ENCODE measurements at places on chromosomes 5 and 9.

DNA sequence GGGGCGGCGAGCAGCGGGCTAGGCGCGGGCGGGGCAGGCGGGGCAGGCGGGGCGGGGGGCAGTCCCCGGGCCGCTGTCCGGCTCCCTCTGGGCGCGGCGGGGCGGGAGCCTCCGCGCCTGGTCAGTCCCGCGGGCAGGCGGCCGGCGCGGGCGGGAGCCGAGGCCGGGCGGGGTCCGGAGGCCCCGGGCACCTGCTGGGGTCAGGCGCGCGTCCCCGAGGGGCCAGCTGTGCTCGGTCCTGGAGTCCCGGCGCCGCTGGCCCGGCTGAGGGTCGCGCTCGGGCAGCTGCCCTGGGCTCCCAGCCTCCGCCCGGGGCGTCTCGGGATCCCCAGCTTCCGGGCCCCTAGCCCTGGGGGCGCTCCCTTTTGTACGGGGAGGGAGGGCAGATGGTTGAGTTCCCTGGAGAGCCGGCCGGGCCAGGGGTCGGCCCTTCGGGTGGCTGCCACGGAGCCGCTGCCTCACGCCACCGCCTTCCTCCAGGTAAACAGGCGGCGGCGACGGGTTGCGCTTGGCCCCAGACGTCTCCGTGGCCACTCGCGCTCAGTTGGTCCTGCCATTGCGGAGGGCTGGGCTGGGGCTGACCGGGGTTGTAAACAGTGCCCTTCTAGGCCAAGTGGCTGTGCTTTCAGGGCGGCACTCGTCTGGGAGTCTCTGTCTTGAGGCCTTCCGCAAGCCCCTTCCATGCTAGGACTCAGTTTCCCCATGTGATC is 473 bp downstream of the ZBTB34 start:
- DNase-seq, result no peak

DNA sequence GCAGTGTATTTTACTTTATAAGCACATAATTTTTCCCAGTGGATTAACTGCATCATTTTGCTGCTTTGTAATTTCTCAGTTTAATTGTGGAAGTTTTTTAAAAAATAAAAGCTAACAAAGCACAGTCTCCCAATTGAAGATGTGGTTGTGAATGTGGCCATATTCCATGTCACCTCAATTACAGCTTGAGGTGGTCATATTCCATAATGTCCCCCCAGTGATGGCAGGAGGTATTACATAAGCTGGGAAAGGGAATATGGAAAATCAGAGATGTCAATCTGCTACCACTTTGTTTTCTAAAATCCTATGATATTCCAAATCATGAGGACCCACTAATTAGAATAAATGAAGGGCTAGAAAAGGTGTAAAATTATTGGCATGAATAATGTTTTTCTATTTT is 1672.0 kb upstream of the CDH9 start:
- no peak for DNase-seq

- no peak for DNase-seq
These were observed 26.3 kb upstream of the FAM120AOS start for GRCh38 chr9:93479726-93480125.

DNA sequence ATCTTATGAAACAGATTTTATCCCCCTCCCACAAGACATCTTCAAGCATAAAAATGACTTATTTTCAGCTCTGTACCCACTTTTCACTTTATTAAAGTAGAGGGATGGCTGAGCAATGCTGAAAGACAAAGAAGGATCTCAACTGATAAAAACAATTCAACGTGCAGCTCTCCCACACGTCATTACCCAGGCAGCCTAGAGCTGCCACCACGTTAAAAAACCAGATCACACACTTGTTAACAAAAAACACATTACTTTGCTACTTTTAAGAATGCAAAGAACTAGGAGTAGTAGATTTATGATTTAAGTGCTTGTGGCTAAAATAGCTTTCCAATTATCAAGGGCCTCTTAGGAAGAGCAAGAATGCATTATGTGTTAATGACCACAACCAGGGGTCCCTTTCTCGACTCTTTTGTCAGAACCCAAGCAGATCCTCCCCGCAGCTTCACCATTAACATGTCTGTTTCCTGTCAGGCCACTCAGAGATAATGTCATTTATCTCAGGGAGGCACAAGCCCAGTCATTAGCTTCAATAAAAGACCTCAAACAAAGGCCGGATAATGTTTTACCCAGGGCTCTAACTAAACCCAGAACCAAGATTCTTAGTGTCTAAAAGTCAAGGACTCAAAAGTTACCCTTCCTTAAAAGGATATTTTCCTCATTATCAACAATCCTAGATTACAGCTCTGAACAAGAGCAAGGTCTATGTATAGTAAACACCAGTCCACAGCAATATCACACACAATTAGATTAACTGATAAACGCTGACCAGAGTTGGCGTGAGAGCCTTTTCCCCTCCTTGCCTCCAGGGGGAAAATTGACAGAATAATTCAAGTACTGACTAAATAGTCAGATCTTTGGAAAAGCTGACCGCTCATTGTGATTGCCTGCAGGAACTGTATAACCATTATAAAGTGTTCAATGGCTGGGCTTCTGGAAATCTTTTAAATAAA is 7.5 kb downstream of the ZNF608 start:
- DNase-seq, result no peak

DNA sequence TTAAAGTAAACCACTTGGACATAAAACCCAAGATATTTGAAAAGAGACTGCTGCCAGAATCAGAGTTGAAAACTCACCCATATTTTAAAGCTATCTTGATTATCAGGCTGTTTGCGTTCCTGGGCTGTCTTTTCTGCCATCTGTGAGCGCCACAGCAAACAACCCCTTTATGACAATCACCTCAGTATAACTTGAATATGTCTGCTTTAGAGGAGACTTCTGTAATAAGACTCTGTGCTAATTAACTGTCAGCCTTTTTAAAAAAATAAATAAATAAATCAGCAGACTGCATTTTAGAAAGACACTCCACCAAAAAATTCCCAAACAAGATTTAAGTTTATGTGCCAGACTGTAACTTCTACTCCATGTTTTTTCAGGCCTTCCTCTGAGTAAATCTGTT is 375.7 kb upstream of the CCNH start:
- DNase-seq, result no peak

DNA sequence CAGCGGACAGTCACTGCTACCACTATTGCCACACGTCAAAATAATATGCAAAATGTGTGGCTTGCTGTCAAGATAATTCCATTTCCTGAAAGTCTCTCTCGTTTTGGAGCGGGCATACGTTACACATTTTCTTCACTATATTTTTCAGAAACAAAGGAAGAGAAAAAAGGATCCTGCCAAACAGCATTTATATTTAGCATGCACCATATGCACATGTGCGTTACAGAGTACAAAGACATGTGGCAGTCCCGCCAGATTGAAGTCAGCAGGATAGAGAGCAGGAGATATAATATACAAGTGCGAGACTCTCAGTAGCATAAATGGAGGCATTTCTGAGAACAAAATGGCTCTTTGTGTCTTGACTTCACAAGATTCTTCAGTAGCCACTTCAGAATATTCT is 221.6 kb upstream of the KIF2A start:
- DNase-seq, result no peak

DNA sequence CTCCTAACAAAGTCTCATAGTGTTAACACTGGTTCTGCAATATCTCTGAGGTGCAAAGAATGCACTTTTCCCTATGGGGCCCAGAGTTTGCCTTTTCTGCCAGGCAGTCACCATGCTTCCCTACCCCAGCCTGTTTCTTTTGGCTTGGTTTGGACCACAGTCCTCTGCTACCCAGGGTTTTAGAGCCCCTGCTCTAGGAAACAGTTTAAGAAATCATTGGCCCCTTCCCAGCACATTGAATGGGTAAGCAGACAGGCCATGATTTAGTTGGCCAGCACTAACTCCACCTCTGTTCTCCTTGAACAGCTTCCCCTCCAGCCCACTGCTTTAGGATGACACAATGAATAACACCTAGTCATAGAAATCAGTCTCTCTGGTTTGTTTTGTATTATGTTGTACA is 73.2 kb downstream of the UBAP1 start:
- no peak for DNase-seq

DNA sequence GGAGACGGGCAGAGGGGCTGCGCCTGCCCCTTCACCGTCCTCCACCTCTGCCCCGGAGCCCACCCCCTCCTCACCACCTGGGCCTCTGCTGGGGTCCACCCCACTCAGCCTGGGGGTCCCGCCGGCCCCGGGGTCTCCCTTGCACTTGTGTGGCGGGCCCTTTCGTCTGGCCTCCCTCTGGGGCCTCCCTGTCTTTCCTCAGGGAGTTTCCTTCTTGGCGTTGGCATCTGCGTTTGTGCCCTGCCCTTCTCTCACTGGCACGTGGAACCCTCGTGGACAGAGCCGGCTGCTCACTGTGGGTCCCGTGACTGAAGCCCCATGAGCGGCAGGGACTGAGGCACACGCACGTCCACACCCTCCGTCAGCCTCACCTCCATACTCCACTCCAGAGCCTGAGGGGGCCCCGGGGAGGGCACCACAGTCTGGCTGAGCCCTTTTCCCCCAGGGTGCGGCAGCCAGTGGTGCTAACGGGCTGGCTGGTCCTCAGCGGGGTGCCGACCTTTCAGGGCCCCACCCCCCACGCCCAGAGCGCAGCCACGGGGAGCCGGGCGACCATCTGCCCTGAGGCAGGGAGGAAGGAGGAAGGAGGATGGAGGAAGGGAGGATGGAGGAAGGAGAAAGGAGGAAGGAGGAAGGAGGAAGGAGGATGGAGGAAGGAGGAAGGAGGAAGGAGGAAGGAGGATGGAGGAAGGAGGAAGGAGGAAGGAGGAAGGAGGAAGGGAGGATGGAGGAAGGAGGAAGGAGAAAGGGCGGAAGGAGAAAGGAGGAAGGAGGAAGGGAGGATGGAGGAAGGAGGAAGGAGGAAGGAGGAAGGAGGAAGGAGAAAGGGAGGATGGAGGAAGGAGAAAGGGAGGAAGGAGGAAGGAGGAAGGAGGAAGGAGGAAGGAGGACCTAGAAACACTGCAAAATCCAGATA is 53.0 kb upstream of the NRARP start:
- no peak for DNase-seq

DNA sequence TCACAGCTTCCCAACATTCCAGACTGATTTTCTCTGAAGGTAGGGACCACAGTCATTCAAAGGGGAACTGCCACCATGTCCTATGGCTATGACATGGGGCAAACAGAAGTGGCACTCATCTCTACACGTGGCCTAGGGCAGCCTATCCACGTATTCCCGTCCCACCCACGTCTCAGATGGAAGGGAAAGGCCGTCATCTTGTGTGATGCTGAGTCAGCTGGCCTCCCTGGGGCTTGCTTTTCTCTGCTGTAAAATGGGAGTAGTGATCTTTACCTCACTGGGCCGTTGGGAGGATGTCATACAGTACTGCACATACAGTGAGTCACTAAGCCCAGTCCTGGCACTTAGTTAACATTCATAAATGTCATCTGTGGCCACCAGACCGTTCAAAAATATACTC is 72.3 kb downstream of the RAPGEF1 start:
- no peak for DNase-seq

DNA sequence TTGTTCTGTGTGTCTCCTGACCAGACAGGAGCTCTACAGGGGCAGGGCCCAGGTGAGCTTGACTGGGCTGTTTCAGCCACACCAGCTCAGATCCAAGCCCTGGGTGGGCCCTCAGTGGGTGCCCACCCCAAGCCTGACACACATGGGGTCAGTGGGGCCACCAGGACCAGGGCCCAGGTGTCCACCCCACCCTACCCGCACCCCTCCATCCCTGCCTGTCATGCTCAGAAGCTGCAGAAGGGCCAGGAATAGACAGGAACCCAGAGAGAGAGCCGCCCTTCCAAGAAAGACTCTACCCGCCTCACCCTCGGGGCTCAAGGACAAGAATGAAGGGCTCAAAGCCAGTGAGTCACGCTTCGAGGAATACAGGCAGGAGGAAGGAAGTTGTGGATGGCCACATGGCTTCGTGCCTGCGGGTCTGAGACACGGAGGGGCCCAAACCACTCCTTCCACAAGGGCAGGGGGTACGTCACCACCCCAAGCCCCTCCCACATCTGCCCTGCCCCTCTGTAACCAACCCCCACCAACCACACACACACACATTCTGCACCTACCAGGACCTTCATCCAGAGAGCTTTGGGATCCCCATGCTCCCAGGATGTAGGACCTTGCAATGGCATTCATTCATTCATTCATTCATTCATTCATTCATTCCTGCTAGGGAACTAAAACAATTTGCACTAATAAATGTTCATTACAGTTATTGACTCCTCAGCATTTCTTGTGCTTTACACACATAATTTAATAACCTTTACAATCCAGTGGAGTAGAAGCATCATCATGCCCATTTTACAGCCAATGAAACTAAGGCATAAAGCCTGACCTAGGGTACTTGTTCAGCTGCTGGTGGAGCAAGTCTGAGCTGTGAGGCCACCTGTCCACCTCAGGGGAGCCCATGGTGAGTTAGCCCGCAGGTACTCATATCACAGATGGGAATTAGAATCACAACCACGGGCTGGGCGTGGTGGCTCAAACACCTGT is 55.9 kb upstream of the STXBP1 start:
- no peak for DNase-seq

DNA sequence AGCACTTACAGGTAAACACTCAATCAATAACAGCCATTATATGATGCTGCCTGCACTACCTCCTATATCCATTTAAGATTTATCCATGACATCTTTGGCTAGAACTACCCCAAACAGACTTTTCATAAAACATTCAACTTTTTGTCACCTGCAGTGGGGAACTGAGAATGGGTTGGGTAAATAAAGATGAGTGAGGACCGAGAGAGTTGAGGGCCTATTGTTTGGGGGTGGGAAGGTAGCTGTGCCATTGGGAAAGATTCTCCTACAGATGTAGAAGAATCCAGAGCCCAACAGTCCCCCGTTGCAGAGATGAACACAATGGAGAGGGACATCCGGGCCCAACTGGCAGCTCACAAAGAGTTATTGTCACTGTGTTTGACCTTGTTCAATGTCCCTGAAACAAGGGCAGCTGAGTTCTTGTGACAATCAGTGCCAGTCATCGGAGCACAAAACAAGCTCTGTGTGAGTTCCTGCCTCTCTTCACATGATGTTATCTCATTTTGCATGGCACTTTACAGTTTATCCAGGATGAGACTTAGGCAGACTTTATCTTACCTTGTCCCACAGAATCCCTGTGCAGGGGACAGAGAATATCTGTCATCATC is 11.5 kb upstream of the SLC31A2 start:
- DNase-seq, result peak; percentile 46

DNA sequence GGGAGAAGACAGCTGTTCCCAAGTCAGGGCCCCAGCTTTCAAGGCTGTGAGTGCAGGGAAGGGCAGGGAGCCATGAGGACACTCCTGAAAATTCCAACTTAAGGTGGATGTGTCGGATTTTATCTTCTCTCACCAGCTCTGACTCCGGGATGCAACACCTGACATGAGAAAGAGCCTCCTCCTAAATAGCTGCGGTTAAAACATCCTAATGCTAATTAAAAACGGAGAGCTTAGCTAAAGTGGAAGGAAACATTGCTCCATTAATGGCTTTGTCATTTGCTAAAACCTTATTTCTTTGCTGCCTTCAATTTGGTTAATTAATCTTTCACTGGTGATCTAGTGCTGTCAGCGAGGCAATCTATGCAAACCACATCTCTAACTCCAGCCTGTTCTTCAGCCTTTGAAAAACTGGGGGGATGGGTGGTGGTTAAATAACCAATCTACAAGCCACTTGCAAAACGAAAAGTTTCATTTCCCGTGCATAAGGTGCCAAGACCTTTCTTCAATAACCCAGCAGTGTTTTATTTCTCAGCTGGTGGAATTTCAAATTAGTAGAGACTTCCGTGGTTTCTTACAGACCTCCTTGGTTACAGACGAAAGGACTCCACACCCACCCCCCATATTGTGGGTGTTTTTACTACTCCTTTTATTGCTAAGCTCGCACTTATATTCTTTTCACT is 379.6 kb downstream of the MLLT3 start:
- DNase-seq, result no peak
